ENCODE measurements at places on chromosomes 1 and 21. TPM values are rescaled to one million over a fixed set of nuclear protein-coding genes. Genes with fewer than 3 reads are reported as not detected.

IL22RA1 gene
- polyA plus RNA-seq, result not detected

KIF21B gene
- 0.73 TPM for polyA plus RNA-seq

MSH4 gene
- polyA plus RNA-seq, result not detected

SLC30A10 gene
- polyA plus RNA-seq, result 0.13 TPM

CTSE gene
- polyA plus RNA-seq, result 0.13 TPM

LRRC8B gene
- polyA plus RNA-seq, result 4.4 TPM

NBPF6 gene
- not detected for polyA plus RNA-seq

HAO2 gene
- not detected for polyA plus RNA-seq

AK5 gene
- 8.5 TPM for polyA plus RNA-seq

PRAMEF17 gene
- polyA plus RNA-seq, result not detected

RAB3B gene
- 0.41 TPM for polyA plus RNA-seq

OLFML3 gene
- polyA plus RNA-seq, result 152 TPM

BEND5 gene
- polyA plus RNA-seq, result not detected

SLC50A1 gene
- polyA plus RNA-seq, result 20.9 TPM

TINAGL1 gene
- 25.2 TPM for polyA plus RNA-seq

ANKRD35 gene
- polyA plus RNA-seq, result 4.2 TPM

COL24A1 gene
- polyA plus RNA-seq, result not detected

RPTN gene
- polyA plus RNA-seq, result not detected
